ENCODE measurements at places on chromosomes 1 and 21. TPM values are rescaled to one million over a fixed set of nuclear protein-coding genes. Genes with fewer than 3 reads are reported as not detected.

DNA sequence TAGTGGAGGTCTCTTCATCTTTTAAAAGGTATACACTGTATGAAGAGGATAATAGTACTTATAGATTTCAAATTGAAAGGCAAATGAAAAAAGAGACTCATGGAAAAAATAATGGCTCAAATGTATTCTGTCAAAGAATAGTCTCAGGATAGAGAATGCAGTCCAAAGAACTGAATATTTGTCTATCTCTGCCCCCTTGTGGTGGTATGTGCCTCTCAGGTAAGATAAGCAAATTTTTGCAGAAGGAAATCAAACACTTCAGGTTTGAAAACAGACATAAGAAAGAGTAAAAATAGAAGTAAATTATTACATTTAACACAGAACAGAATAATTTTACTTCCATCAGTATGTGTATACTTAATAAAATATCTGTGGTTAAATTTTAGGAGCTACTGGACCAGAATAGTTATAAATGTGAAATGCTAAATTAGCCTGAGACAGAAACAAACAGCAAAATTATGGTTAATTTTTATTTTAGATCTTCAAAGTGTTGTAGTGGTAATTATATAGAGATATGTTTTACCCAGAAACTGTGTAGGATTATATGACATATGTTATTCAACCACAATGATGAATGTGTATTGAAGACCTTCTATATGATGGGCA is 164.4 kb upstream of the PALMD start:
- DNase-seq = no peak

- no peak for DNase-seq
These were observed 139.7 kb downstream of the SLC44A5 start for GRCh38 chr1:75471252-75471651.

DNA sequence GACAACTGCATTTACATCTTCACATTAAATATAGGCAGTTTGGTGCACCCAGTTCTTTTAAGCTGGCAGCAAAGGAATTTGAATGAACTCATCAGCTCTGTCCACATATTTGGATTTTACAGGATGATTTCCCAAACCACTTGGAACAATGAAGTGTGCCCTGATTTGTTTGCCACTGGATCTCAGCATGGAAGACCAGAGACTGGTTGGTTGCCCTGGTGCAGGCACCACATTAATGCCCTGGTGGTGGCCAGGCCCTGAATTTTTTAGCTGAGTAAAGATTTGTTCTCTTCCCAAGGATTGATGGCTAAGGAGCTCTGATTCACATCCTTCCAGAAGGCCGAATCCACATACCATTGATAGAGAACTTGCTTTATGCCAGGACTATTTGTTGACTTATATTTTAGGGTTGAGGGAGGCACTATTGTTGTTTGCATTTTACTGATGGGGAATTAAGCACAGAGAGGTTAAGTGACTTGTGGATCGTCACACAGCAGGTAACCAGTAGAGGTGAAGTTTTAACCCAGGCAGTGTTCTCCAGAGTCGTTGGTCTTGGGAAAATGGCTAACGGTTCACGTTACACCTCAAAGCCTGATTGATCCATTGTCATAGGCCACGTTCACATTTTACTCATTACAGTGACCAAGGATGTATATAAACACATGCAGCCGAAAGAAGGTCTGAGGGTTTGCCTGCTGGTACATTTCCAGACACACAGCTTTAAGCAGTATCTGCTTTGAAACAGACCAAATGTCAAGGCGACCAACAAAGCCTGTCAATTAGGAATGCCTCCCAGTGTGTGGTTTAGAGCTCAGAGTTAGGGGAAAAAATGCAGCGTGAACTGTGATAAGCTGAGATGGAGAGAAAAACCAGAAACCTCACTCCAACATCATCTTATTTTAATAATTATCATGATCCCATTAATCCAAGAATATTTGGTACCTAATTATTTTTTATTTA is 50.7 kb downstream of the KAZN start:
- no peak for DNase-seq

GRCh38 chr1:64882574-64883255 is 83.6 kb downstream of the JAK1 start:
- DNase-seq = no peak

DNA sequence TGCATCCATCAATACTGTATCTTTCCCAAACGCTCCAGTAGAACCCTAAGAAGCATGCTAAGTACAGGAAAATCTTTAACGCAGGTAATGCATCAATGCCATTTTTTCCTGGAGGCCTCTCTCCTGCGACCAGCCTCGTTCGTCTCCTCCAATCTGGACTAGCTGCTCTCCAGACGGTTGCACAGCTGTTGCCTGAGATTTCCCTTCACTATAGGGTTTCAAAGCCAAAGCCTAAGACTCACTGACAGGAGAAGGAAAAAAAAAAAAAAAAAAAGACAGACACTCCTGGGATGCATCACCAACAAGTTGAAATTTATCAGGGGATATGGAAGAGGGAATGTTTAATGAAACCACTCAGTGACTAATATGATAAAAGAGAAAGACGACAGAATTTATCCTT is 93.0 kb downstream of the APP start:
- no peak for DNase-seq

DNA sequence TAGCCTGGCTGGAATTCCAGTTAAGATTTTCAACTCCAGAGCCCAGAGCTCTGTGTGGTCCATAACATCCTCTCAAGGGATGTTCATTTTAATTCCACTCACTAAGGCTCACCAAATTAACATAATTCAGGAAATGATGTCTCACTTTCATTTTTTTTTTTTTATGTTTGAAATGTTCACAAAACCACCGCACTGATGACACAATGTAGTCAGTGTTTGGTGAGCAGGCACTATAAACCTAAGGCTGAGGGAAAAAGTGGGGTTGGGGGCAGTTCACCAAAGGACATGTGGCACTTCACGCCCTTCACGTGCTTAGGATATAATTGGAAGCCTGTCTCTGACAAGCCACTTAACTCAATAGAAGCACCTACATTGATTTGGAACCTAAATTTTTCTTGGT is 177.3 kb upstream of the CAMK1G start:
- DNase-seq = no peak

The DNASE2B gene
- total RNA-seq = not detected

The B3GALT5 gene
- total RNA-seq = not detected

The MAN1C1 gene
- 0.20 TPM for total RNA-seq

The SLC44A5 gene
- 0.69 TPM for total RNA-seq

The LGR6 gene
- total RNA-seq = not detected

The CYYR1 gene
- total RNA-seq = not detected

The ZNF593OS gene
- total RNA-seq = not detected
